ENCODE measurements at places on chromosomes 3 and 15.

- no peak for DNase-seq
Observed at GRCh38 chr3:127456471-127457093, 134.0 kb downstream of the TPRA1 start.

- DNase-seq = no peak
Observed at GRCh38 chr3:73353649-73354217, 271.0 kb downstream of the PDZRN3 start.

- DNase-seq = no peak
Observed at GRCh38 chr15:60297047-60297446, 100.7 kb downstream of the ANXA2 start.

DNA sequence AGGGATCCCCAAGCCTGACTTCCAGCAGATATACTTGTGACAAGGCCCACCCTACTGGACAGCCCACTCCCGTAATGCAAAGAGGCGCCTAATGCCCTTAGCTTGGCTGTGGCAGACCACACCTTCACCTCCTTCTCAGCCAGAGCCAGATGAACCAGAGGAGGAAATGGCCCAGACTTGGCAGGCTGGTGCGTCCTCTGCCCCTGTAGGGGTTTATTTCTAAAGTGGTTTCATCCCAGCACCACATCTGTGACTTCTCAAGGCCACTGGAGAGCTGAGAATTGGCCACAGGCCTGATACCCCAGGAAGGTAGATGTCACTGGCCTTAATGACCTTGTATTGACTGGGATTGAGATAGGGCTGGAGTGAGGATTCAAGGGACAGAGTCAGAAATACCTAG is 29.5 kb downstream of the BOC start:
- no peak for DNase-seq

DNA sequence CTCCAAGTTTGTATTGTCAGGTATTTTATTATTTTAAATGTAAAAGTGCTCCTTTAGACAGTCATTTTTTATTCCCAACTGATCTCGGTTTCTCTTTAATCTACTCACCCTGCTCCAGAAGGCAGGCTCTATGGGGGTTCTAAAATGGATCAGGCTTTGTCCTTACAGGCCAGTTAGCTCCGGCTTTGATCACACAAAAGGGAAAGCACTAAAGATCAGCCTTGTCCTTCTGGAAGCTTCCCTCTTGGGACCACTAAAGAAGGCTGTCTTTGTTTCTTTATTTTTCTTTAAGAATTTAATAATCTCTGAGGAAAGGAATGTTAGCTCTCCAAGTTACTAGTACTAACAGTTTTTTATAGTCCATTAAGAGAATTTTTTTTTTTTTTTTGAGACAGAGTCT is 560.5 kb upstream of the ZNF717 start:
- DNase-seq = no peak

DNA sequence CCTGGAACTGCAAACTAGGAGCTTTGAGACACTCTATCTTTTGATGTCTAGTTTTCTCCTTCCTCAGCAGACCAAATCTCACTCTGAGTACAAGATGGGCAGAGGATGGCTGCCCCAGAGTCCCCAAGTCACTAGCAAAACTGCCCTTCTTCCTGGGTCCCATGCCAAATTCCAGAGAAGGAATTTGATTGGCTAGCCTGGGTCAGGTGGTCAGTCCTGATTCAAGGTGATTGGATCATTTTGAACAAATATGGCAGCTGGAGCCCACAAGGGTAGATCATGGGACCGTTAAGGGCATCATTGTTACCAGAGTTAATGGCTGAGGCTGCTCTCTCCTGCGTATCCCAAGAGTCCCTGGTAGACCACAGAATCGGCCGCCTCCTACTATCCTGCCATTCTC is 21.7 kb downstream of the SLC6A1 start:
- DNase-seq = no peak

- DNase-seq = no peak
Observed at GRCh38 chr15:69647142-69647513, 194.5 kb downstream of the RPLP1 start.

- no peak for DNase-seq
Observed at GRCh38 chr3:185024966-185025365, 127.9 kb downstream of the C3orf70 start.

GRCh38 chr15:79169526-79170133 is 79.0 kb upstream of the RASGRF1 start:
- no peak for DNase-seq

GRCh38 chr15:32706704-32707103 is 11.1 kb upstream of the GREM1 start:
- no peak for DNase-seq

DNA sequence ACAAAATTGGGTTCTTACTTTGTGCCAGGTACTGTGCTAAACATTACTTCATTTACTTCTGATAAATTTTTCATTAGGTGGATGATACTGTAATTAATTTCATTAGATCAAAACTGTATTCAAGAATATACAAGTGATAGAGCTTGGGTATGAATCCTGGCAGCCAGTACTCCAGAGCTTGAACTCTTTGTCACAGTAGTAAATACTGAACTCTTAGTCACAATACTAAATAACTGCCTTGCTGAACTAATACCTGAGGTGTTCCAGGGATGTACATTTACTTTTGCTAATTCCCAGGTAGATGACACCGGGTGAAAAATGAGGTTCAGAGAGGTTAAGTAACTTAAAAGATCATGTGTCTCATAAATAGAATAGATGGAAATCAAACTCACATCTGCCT is 20.3 kb downstream of the FXR1 start:
- DNase-seq = no peak

- no peak for DNase-seq
Observed at GRCh38 chr3:196268284-196269163, 19.0 kb downstream of the PCYT1A start.

GRCh38 chr3:176712191-176712590 is 485.1 kb downstream of the TBL1XR1 start:
- no peak for DNase-seq

GRCh38 chr3:24149032-24149431 is 203.9 kb downstream of the NR1D2 start:
- DNase-seq = no peak

DNA sequence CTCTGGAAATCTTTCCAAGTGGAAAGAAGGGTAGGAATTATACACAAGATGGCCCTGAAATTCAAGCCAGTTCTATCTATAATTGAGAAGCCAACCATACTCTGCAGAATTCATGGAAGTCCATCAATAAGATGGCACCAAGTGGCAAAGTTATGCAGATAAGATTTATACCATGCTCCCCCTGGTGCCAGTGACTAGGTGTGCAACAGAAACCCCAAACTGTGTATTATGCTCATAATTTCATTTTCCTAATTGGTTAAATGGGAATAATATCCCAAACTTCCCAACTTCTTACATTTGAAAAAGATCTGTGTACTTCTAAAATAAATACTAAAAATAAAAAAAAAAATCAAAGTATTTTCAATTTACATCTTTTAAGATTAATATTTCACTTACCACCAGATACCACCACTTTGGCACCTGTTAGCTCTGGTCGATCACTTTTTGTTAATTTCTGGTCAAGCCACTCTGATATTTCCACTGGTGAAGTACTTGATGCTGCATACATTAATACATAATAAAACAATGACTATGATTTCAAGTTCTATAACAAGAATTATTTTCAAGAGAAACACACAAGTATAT is 25.9 kb downstream of the ETFA start:
- DNase-seq = no peak

DNA sequence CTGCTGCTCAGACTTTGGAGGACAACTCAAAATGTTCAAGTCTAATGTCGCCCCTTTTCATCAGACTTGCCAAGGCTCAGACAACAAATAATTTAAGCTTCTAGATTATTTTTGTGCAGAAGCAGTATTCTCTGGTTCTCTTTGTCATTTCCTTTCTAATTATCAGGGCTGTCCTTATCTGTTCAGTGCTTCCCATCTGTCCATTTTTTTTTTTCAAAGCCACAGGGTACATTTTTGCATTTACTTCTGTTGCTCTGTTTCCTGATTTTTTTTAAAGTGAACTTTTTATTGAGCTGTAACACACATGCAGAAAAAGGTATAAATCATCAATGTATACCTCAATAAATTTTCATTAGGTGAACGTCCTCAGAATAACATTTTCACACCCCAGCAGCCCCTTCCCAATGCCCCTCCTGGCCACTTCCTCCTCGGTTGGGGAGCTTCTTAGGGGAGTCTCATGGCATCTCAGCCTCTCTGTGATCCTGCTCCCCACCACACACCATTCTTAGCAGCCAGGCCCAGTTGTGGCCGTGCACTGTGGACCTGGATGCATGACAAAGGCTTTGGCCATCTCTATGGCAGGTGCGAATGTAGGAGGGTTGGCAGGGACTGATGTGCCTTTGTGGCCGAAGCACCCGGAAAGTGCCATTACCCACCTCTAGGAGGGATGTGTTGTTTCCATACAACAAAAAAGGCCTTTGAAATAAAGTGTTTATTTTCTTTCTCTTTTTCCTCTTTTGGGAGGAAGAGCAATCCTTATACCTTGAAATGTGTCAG is 303.5 kb upstream of the LRRFIP2 start:
- no peak for DNase-seq

Data from stimulated activated CD8-positive, alpha-beta memory T cell treated with anti-CD3 and anti-CD28 coated beads, Interleukin-4, amount 100 ng/mL, for 24 hours (primary cell).